Activated T-cell treated with anti-CD3 and anti-CD28 coated beads, Interleukin-2, amount 50 U/mL, for 72 hours (primary cell): ENCODE measurements at places on chromosomes 6 and 20. TPM values are rescaled to one million over a fixed set of nuclear protein-coding genes. Genes with fewer than 3 reads are reported as not detected.

MYO6 gene
- total RNA-seq, result 6.6 TPM

ULBP3 gene
- total RNA-seq, result 1.1 TPM

IYD gene
- not detected for total RNA-seq

RSPO4 gene
- total RNA-seq, result not detected

MMP24 gene
- not detected for total RNA-seq

PNLDC1 gene
- total RNA-seq, result 0.37 TPM

NSFL1C gene
- 57.9 TPM for total RNA-seq

- peak overlapping the region; percentile 100 for H3K4me3 ChIP-seq
- peaks cover 45% of the 10 kb centered on the region for H3K4me1 ChIP-seq
- peaks cover 3% of the 10 kb centered on the region for H3K36me3 ChIP-seq
- H3K27me3 ChIP-seq, result peaks cover 10% of the 10 kb centered on the region
Observed at GRCh38 chr6:100881707-100882040, 545 bp upstream of the ASCC3 start.

- peaks cover 31% of the 10 kb centered on the region for H3K27me3 ChIP-seq
- no peaks in the 10 kb centered on the region for H3K36me3 ChIP-seq
- peaks cover 6% of the 10 kb centered on the region for H3K4me1 ChIP-seq
- H3K4me3 ChIP-seq, result no peak overlapping the region
- DNase-seq, result no peak
Observed at GRCh38 chr6:33975661-33976436, 170.0 kb downstream of the GRM4 start.

- H3K27me3 ChIP-seq, result no peaks in the 10 kb centered on the region
- no peak overlapping the region for H3K27ac ChIP-seq
- H3K4me3 ChIP-seq, result no peak overlapping the region
- no peak for DNase-seq
- H3K36me3 ChIP-seq, result no peaks in the 10 kb centered on the region
Observed at GRCh38 chr20:57114290-57115005, 152.0 kb downstream of the BMP7 start.

DNA sequence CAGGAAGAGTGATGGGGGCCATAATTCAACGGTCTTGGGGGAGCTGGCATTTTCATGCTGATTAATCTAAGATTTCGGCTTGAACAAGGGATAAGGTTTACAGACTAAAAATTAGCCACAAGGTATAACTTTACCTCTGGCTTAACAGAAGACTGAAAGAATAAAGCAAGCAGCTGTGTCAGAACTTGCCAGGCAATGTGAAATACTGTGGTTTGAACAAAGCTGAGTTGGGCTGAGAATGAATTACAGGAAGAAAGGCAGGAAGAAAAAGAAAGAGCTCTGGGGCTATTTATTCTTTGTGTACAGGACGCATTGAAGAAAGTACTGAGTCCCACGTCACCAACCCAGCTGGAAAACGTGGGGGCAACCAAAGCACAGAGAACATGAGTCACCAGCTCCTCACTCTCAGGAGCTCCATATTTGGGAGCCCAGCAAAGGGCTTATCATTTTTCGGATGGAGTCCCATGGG is 121.5 kb upstream of the NEDD9 start:
- H3K4me3 ChIP-seq, result peak overlapping the region; percentile 74
- H3K27me3 ChIP-seq, result no peaks in the 10 kb centered on the region
- DNase-seq, result peak; percentile 79
- H3K4me1 ChIP-seq, result peaks cover 72% of the 10 kb centered on the region

- peak overlapping the region; percentile 60 for H3K27ac ChIP-seq
- H3K36me3 ChIP-seq, result peaks cover 16% of the 10 kb centered on the region
- no peaks in the 10 kb centered on the region for H3K27me3 ChIP-seq
Observed at GRCh38 chr6:15477746-15478145, 185.1 kb downstream of the DTNBP1 start.

GRCh38 chr6:106630366-106630765 is 988 bp downstream of the QRSL1 start:
- peak overlapping the region; percentile 99 for H3K27ac ChIP-seq
- no peaks in the 10 kb centered on the region for H3K27me3 ChIP-seq
- H3K4me3 ChIP-seq, result peak overlapping the region; percentile 94
- no peaks in the 10 kb centered on the region for H3K36me3 ChIP-seq
- peaks cover 27% of the 10 kb centered on the region for H3K4me1 ChIP-seq

DNA sequence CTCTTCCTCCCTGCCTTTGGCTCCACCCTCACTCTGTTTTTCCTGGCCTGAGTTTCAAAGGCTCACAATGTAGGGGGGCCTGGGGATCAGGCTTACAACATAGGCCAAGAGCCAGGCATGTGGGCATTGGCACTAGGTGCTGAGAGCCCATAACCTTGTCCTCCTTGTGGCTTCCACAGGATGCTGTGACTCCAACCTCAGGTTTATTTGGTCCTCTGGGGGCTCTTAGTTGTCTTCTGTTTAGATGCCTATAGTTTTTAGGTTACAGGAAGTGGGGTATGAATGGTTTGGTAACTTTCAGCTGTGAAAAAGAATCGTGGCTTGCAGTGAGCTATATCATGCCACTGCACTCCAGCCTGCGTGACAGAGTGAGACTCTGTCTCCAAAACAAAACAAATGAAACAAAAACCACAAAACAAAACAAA is 25.6 kb downstream of the MMP24 start:
- DNase-seq, result peak; percentile 50
- no peaks in the 10 kb centered on the region for H3K27me3 ChIP-seq
- peaks cover 18% of the 10 kb centered on the region for H3K4me1 ChIP-seq
- H3K27ac ChIP-seq, result peak overlapping the region; percentile 24
- H3K4me3 ChIP-seq, result peak overlapping the region; percentile 64
- no peaks in the 10 kb centered on the region for H3K36me3 ChIP-seq

- no peaks in the 10 kb centered on the region for H3K4me1 ChIP-seq
- H3K27me3 ChIP-seq, result no peaks in the 10 kb centered on the region
- H3K4me3 ChIP-seq, result no peak overlapping the region
- H3K27ac ChIP-seq, result no peak overlapping the region
Observed at GRCh38 chr6:130838951-130839350, 11.7 kb downstream of the SMLR1 start.

DNA sequence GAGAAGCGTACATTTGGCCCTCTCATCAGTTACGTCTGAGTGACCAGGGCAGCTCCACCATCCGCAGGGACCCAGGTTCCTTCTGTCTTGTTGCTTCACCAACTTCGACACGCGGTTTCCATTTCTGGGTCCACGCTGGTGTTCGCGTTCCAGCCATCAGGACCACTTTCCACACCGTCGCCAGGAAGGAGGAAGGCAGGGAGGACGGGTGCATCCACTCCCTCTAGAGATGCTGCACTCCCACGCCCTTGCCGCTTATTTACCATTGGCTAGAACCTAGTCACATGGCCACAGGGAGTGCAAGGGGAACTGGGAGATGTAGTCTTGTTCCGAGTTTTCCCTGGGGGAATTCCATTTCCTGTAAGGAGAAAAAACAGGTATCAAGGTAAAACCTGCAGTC is 33.2 kb upstream of the SNX9 start:
- DNase-seq, result no peak
- H3K4me3 ChIP-seq, result no peak overlapping the region

DNA sequence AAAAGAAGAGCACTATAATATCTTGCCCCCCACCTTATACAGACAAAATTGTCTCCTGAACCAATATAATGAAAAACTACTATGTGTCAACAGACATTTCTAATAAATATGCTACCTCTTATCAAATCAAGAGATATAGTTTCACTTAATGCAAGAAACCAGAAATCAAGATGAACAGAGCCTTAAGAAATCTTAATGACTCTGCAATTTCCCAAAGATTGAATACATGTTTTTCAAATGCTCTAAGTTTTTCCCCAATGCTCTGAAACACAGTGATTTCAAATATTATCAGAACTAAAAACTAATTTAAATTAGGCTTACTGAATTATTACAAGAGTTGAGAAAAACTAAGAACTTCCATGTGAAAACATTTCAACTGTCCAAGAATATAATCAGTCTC is 13.3 kb downstream of the SUPT3H start:
- H3K27ac ChIP-seq, result no peak overlapping the region
- no peak for DNase-seq
- H3K36me3 ChIP-seq, result peaks cover 4% of the 10 kb centered on the region

DNA sequence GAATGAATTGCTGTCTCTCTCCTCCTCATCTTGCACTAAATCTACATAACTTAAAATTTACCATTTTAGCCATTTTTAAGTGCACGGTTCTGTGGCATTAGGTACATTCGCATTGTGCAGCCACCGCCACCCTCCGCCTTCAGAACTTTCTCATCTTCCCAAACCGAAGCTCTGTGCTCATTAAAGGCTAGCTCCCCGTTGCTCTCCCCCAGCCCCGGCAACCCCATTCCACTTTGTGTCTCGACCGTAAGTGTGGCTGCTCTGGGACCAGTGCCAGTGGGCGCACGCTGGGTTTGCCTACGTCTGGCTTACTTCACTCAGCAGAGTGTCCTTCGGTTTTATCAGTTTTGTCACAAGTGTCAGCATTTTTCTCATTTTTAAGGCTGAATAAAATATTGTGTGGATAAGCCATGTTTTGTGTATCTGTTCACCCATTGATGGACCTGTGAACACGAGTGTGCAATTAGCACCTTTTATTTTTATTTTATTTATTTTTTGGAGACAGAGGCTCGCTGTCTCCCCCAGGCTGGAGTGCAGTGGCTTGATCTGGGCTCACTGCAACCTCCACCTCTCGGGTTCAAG is 16.8 kb downstream of the SLC17A9 start:
- H3K4me1 ChIP-seq, result peaks cover 11% of the 10 kb centered on the region
- no peak overlapping the region for H3K27ac ChIP-seq
- peaks cover 25% of the 10 kb centered on the region for H3K27me3 ChIP-seq
- no peak for DNase-seq

DNA sequence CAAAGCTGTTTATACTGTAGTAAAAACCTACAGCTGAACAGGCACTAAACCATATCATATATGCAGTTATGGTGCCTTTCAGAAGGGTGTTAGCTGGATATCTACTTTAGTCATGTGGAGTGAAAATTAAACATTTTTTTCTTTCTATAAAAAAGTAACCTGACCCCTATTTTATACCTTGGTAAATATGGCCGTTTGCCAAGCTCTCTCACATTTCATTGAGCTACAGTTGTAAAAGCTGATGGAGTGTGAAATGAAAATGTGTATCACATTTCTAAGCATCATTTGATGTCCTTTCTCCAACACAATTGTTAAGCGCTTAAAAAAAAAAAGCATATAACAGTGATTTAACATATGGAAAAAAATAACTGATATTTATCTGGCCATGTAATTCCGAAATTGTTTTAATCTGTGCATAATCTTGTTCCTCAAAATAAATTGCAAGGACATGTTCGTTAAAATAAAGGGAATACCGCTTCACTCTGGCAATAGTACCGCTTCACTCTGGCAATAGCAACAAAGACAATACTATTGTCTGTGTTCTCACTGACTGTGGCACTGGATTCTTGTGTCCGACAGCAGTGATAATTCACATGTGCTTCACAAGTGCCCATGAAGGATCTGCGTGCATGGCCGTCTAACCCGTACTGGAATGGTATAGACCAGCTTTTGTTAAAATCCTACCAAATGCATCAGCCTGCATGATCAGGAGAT is 391.8 kb upstream of the SOX4 start:
- H3K27me3 ChIP-seq, result no peaks in the 10 kb centered on the region
- no peak overlapping the region for H3K4me3 ChIP-seq
- H3K4me1 ChIP-seq, result no peaks in the 10 kb centered on the region
- no peak for DNase-seq
- H3K36me3 ChIP-seq, result peaks cover 7% of the 10 kb centered on the region

DNA sequence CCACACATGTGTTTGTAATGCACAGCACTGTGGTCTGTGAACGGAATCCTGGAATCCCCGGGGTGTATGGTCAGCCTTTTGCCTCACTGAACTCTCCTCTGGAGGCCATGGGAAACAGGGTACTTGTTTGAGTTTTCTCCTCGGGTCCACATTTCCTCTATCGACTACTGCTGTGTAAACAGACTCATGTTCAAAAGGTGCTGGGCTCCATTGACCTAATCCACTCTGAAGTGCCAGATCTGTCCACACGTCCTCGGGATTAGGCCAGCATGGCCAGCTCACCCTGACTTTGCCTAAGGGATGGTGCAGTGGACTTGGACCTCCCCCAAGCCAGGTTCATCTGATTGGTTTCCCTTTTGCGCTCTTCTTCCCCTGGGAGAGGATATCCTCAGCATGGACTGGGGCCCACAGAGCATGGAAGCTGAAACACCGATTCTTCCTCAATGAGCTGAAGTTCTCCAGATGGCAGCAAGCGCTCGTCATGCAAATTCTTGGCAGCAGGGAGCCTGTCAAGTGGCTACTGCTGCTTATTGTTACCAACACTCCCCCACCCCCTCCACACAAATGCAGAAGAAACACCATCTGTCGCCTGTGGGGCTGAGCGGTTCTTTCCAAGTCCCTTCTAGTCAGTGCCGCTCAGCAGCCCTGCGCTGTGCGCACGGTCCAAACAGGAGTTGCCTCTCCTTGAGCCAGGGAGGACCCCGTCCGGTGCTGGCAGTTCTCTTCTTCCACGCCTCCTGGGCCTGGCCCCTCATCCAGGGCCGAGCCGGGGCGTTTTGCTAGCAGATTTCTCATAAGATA is 292.6 kb upstream of the MARCKS start:
- H3K4me3 ChIP-seq, result no peak overlapping the region
- H3K27me3 ChIP-seq, result no peaks in the 10 kb centered on the region
- DNase-seq, result no peak
- no peak overlapping the region for H3K27ac ChIP-seq
- no peaks in the 10 kb centered on the region for H3K36me3 ChIP-seq

GRCh38 chr20:43238833-43239232 is 49.1 kb upstream of the PTPRT start:
- no peak overlapping the region for H3K4me3 ChIP-seq
- no peak overlapping the region for H3K27ac ChIP-seq
- H3K36me3 ChIP-seq, result no peaks in the 10 kb centered on the region
- no peak for DNase-seq

DNA sequence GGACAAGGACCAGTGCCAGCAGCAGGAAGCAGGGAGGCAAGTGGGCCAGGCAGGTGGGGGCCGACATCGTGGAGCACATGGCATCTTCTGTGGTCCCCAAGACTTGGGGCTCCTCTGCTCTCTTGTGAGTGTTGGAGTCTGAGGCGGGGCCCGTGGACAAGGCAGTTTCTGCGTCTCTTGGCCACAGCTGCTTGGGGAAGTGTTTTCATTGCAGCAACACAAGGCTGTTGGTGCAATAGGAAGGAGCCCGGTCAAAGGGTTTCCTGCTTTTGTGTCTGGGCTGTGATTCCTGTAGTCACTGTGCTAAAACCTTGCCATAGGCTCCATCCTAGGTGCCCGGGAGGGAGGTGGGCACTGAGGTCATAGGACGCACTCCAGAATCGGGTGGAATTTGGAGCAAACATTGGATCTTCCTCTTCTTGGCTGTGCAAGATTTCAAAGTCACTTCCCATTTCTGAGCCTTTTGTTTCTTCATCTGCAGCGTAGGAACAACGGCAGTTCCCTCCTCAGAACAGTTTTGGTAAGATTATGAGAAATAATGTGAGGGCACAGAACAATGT is at the start of gene SIRPB2:
Gene SIRPB2, minus strand, starts transcription at position 140 of the 560 bp plus-strand sequence. Its CDS starts 61 bp downstream, at position 79.
- peaks cover 38% of the 10 kb centered on the region for H3K27me3 ChIP-seq
- H3K4me1 ChIP-seq, result peaks cover 13% of the 10 kb centered on the region
- DNase-seq, result no peak
- no peak within 1 kb of the TSS for H3K27ac ChIP-seq
- H3K4me3 ChIP-seq, result no peak within 1 kb of the TSS
- H3K36me3 ChIP-seq, result no peaks in the 10 kb centered on the region

DNA sequence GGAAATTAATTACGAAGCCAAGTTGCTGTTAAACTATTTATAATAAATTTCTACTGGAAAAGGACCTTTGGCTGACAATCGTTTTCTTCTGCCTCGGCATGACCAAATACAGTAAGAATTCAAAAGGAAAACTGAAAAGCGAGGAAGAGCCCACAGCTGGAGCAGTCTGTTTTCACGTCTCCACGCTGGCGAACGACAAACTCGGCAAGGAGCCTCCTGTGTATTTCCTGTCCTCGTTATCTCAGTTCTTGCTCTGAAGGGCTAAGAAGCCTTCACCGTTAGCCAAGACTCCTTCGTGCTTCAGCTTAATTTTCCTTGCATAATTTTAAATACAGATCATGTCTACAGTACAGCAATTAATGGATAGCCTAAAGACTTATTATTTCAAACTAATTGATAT is 214.3 kb upstream of the PLCB4 start:
- H3K4me1 ChIP-seq, result no peaks in the 10 kb centered on the region
- H3K36me3 ChIP-seq, result no peaks in the 10 kb centered on the region
- no peaks in the 10 kb centered on the region for H3K27me3 ChIP-seq
- no peak overlapping the region for H3K4me3 ChIP-seq
- DNase-seq, result no peak
